Pancreas (tissue), 10 donors: ENCODE measurements at places on chromosomes 7 and 10.

DNA sequence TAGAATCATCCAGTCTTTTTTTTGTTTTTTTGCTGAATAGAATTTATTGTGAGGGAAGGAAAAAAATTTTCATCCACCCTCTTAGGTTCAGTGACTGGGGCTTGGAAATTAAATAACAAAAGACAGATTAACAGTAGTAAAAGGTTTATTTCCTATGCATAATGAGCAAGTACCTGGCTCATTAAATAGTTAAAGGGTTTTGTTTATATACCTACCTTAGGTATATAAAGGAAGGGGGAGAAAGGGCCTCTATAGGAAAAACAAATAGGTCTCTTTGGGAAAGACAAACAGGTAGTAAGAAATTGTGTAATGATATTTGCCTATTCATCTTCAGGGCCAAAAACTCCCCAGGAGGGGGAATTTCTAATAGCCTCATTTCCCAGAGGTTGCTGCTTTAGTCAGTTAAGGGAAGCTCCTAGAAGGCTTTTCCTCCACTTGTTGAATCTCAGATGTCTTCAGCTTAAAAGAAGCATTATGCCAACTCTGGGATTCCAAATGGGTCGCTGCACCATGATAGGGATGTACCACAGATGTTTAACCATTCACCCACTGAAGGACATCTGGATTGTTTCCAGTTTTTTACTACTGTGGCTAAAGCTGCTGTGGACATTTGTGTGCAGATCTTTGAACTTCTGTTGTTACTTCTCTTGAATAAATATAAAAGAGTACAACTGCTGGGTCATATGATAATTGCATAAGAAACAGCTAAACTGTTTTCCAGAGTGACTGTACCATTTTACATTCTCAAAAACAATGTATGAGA, 11.3 kb downstream of the ACADSB start:
- DNase-seq = no peak

DNA sequence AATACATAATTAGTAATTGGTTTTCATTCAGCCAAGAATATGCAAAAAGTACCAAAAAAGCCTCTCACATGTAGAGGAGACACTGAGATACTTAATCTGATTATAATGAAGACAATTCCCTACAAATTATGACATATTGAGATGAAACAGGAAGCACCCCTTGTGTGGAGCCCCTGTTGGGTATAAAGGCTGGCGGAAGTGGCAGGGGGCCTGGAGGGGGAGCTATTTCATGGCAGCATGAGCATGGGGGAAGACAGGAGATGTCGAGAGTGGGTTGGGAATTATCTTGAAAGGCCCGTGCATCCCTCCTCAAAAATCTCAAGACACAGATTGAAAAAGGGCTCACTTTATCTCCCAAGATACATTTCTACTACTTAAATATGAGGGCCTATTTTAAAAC, 96.9 kb downstream of the PIP4K2A start:
- DNase-seq = no peak

DNA sequence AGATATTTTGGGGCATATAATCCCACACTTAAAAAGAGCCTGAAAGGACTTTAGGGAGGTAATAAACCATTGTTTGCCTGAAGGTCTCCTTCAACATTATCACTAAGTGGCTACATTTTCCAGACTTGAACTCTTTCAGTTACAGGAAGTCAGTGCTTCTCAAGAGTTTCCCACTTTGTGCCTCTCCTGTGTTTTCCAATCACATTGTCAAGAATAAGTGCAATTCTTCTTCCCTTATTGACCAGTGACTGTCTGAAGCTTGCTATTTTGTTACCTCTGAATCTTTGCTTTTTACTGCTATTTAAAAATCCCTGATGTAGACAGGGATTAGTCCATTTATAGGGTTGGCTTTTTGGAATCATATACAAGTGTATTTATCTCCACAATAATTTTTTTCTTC, 346.7 kb upstream of the ANKRD30A start:
- DNase-seq = no peak

DNA sequence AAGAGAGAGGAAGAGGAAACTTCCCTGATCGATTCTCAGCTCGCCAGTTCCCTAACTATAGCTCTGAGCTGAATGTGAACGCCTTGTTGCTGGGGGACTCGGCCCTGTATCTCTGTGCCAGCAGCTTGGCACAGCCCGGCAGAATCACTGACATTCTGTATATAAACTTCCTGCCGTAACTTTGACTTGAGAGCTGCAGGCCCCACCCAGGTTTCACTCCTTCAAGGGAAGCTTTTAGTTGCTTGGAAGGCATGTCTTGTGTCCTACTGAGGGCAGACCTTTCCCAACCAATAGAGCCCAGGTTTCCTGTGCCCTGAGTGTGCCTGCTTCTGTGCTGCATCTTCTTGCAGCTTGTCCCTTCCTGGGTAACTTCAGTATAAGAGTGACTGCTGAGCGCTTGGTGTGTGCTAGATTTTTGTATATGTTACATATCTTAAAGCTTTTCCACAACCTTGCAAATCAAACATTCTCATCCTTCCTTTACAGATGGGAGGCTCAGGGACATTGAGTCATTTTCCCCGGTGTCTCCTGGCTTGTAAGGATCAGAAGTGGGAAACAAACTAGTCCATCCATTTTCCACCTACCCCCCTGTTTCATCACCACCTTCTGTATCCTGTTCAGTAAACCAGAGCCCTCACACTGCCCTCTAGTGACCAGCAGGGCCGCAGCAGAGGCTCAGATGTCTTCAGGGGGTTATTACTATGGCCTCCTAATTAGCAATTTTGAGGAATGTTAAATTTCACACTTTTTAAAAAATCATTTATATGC, 225.2 kb upstream of the PRSS58 start:
- DNase-seq = no peak

DNA sequence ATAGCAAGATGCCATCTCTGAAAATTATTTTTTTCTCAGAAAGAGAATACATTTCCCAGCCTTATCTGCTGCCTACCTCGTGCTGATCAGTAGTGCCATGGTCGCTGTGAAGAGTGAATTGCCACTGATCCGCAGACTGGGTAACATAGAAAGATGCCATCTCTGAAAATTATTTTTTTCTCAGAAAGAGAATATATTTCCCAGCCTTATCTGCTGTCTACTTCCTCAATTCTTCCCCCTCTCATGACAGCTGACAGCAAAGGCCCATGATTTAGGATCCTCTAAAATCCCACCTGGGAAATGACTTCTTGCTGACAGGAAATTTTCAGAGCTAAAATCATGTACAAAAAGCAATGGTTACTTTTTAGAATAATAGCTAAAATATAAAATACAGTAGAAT, 92.5 kb upstream of the AHR start:
- DNase-seq = no peak
